ENCODE measurements at places on chromosomes 7 and 10.

- DNase-seq: no peak
Measured at GRCh38 chr10:114973306-114973705, 35.3 kb downstream of the TRUB1 start.

DNA sequence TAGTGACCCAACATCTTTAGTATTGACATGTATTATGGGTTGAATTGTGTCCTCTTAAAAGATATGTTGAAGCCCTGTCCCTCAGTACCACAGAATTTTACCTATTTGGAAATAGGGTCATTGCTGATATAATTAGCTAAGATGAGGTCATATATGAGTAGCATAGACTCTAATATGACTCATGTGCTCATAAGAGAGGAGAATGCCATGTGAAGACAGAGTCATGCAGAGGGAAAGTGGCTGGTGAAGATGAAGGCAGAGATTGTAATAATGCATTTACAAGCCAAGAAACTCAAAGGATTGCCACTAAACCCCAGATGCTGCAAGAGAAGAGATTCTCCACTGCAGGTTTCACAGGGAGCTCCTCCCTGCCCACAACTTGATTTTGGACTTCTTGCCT lies 496.4 kb downstream of the KIF20B start:
- no peak for DNase-seq

DNA sequence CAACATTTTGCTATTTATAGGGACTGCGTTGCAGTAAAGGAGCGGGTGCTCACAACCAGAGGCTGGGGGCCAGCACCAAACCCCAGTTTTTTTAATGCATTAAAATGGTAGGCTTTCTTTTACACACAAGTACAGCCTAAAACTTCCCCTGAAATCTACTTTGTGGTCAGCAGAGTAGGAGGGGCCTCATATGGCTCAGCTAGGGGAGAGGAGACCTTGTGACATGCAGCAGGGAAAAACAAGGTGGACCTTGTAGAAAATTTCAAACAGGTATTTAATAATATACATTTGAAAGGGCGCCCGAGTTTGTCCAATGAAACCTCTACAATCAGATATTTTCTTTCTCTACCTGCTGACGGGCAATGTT lies 1.4 kb downstream of the CCDC136 start:
- DNase-seq: no peak

DNA sequence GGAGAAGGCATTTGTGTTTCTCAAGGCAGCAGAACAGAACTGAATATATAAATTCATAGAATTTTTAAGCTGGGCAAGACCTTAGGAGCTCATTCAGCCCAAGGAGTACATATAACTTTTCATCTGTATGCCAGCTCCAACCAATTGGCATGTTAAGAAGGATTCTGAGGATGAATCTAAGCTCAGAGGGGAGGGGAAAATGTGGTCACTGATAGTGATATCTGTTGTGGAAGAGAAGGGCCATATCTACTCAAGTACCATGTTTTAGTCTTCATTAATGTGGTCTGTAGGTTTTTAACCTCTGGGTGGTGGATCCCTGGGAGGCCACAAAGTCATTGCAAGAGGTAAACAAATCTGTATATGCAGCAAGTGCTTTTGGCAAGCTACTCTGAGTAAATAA lies 6.4 kb downstream of the CALD1 start:
- DNase-seq: no peak

GRCh38 chr7:11450281-11450680 lies 381.7 kb downstream of the THSD7A start:
- DNase-seq: no peak

GRCh38 chr10:70347321-70347720 lies 35.1 kb downstream of the LRRC20 start:
- DNase-seq: no peak

Measured in HS-27A (cell line).